ENCODE measurements at places on chromosomes 4 and X. TPM values are rescaled to one million over a fixed set of nuclear protein-coding genes. Genes with fewer than 3 reads are reported as not detected.

BANK1 gene
- 3.5 TPM for total RNA-seq

MAGEB10 gene
- not detected for total RNA-seq

BEX1 gene
- 0.90 TPM for total RNA-seq

AKAP4 gene
- not detected for total RNA-seq

DNA sequence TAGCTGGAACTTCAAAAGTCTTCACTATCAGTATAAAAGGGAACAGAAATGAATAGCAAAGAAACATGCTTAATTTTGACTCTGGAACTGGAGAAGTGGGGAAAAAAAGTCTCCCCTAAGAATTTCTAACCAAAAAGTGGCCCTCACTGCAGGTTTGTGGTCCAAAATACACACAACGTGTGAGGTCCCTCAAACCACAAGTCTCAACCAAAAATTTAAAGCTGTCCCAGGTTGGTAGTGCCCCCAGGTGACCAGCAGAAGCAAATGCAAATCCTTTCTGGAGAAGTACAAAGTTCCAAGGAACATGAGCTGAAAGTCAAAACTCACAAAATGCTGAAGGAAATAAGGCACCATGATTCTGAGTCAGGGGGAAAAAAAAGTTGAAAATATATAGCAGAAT is 23.6 kb upstream of the VAMP7 start:
- no peak overlapping the region for H3K27ac ChIP-seq
- H3K27me3 ChIP-seq, result no peaks in the 10 kb centered on the region
- H3K4me3 ChIP-seq, result no peak overlapping the region
- DNase-seq, result no peak
- H3K36me3 ChIP-seq, result no peaks in the 10 kb centered on the region
- H3K4me1 ChIP-seq, result no peaks in the 10 kb centered on the region

DNA sequence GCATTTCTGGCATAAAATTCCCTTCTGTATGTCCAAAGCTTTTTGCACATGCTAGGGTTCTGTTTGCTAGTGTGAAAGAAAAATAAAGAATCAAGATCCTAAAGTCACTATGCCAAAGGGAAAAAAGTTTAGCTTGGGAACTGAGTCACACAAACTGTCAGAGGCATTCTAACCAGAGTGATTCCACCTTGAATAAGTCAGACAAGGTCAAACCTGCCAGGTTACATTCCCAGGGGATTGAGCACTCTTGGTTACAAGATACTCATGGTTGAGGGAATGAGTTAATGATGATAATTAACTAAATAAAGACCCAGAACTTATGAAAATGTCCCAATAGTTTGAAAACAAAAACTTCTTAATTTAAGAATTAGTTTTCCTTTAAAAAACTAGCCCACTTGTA is 13.7 kb upstream of the UGT2B17 start:
- DNase-seq, result no peak
- H3K36me3 ChIP-seq, result no peaks in the 10 kb centered on the region
- H3K27ac ChIP-seq, result no peak overlapping the region
- H3K4me1 ChIP-seq, result no peaks in the 10 kb centered on the region

- no peaks in the 10 kb centered on the region for H3K4me1 ChIP-seq
- DNase-seq, result no peak
- no peak overlapping the region for H3K4me3 ChIP-seq
- no peaks in the 10 kb centered on the region for H3K36me3 ChIP-seq
- H3K27me3 ChIP-seq, result no peaks in the 10 kb centered on the region
- H3K27ac ChIP-seq, result no peak overlapping the region
Observed at GRCh38 chr4:153366486-153366885, 22.0 kb downstream of the MND1 start.

DNA sequence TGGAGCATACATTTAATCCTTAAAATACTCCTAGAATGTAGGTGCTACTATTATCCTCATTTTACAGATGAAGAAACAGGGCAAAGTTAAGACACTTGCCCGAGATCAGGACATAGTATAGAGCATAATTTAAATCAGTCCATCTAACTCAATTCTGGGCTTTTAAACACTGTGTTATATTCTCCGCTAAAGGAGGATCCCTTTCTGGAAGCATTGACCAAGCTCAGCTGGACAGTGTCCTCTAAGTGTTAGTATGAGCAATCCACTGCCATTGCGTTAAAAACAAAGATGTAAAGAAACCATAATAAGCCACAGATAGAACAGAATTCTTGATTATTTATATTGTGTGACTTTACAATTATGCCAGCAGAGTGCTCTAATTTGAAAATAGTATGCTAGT is 207.0 kb downstream of the ARHGAP24 start:
- H3K36me3 ChIP-seq, result no peaks in the 10 kb centered on the region
- no peak overlapping the region for H3K27ac ChIP-seq
- H3K27me3 ChIP-seq, result no peaks in the 10 kb centered on the region
- peaks cover 38% of the 10 kb centered on the region for H3K4me1 ChIP-seq
- H3K4me3 ChIP-seq, result no peak overlapping the region

DNA sequence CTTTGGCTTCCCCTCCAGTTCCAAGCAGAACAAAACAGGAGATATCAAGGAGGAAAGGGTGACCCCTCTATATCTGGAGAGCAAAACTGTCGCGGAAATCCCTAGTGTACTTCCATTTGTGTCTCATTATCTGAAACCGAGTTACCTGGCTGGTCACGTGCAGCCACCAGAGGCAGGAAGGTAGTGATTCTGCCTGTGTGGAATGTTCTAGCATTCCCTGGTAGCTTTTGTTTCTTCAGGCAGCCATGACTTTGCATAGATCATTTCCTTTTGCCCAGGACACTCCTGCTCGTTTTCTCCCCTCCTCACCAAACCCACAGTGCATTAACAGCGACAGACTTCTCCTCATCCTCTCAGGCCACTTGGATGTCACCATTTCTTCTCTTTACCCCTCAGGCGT is 107.9 kb downstream of the PTTG2 start:
- no peak for DNase-seq
- peaks cover 9% of the 10 kb centered on the region for H3K36me3 ChIP-seq
- H3K4me1 ChIP-seq, result peaks cover 20% of the 10 kb centered on the region
- no peaks in the 10 kb centered on the region for H3K27me3 ChIP-seq
